ENCODE measurements at places on chromosomes 6 and 20.

DNA sequence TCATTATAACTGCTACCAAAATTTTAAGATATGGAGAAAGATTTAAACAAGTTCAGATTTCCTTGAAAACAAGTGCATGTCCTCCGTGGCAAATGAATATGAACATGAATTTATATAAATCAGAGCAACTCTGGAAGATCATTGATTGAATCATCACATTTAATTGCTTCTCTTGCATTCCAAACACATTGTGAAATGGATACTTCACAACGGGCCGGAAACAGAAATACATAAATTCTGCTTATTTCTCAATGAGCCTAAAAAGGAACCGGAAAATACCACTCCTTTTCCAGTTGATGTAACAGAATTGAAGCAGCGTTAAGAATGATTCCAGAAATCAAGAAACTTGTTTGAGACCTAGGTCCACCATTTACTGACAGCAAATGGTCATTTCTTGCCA, 134.6 kb upstream of the BTN3A2 start:
- no peak for DNase-seq

DNA sequence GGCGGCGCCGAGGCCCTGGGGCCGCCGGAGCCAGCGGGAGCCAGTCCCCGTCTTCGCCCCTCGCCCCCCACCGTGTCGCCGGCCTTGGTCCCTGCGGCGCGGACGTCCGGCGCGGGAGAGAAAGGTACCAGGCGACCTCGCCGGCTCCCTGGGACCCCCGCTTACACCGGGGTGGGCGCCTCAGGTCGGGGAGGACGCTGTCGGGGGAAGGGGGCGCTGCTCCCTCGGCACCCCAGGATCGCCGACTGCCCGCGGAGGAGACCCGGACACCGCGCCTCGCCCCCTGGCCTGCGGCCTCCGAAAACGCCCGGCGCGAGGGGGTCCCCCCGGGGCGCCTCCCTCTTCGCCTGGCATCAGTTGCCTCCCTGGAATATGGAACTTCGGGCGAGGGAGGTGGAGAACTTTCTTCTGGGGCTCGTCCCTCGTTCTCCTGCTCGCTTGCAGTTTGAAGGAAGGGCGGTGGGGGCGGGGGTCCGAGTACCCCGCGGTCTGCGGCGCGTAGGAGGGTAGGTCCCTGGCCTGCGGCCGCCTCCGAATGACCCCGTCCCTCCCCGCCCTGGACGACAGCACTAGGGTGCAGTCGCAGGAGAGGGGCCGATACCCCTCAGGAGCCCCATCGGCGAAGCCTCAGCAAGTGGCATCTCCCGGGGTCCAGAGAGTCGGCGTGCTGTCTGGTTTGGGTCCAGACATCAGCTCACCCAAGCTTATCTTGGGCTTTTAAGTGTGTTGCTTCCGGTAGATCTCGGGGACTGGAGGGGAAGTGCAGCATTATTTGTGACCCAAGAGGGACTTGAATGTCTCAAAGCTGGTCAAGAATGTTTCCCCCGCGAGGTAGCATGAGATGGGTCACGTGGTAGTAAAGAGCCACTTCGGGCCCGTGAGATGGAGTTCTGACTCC, 549 bp downstream of the ANKRD6 start:
- peak; percentile 63 for DNase-seq

DNA sequence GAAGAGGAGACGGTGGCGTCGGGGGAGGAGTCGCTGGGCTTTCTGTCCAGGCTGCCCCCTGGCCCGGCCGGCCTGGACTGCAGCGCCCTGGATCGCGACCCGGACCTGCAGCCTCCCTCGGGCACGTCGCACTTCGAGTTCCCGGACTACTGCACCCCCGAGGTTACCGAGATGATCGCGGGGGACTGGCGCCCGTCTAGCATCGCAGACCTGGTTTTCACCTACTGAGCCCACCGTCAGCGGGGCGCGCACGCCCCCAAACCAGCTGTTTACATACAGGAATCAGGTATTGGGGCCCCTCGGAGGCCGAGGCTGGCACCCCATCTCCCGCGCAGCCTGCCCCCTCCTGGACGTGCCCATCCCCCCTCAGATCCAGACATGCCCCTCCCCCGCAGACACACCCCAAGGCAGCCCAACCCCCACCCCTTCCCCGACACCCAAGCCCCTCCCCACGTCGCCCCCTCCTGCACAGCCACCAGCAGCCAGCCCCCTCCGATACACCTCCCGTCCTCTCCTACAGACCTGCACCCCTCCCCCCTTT, 1.4 kb downstream of the SOX12 start:
- DNase-seq, result no peak

DNA sequence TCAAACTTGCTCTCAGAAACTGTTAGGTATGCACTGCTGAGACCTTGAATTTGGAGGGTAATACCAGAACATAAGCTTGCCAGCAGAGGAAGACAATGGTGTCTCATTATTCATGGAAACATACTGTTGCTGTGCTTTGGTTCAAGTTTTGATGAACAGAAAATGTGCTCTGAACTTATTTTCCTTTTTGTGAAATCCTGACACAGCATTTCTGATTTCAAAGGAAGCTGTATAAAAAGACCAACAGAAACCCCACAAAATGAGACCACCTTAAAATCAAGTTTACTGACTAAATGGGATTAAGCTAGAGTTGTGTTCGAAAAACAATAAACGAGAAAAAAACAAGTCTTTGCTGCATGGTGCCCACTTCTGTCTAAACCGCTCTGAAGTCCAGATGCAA, 70.3 kb downstream of the PRDM1 start:
- no peak for DNase-seq

- no peak for DNase-seq
These were observed 815 bp upstream of the ITPR3 start for GRCh38 chr6:33620158-33620855.

- peak; percentile 16 for DNase-seq
These were observed 20.3 kb downstream of the CST4 start for GRCh38 chr20:23668477-23668951.

DNA sequence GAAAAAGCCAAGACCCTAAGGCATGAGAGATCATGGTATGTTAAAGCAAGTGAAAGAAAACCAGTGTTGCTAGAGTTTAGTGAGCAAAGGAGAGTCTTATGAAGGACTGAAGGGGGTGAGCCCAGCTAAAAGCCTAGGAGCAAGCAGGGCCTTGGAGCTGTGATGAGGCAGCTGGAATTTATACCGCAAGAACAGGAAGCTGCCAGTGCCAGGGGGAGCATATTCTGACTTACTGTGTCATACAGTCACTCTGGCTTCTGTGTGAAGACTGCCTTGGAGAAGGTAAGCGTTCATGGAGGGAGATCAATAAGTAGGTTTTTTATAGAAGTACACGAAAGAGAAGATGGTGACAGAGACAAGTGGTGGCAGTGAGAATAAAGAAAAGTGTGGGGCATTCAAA, 308.9 kb upstream of the THEMIS start:
- no peak for DNase-seq

GRCh38 chr6:56851541-56852259, 103.2 kb upstream of the BEND6 start:
- DNase-seq, result peak; percentile 16

- no peak for DNase-seq
These were observed 1050.3 kb upstream of the MAP3K7 start for GRCh38 chr6:91637217-91637616.

DNA sequence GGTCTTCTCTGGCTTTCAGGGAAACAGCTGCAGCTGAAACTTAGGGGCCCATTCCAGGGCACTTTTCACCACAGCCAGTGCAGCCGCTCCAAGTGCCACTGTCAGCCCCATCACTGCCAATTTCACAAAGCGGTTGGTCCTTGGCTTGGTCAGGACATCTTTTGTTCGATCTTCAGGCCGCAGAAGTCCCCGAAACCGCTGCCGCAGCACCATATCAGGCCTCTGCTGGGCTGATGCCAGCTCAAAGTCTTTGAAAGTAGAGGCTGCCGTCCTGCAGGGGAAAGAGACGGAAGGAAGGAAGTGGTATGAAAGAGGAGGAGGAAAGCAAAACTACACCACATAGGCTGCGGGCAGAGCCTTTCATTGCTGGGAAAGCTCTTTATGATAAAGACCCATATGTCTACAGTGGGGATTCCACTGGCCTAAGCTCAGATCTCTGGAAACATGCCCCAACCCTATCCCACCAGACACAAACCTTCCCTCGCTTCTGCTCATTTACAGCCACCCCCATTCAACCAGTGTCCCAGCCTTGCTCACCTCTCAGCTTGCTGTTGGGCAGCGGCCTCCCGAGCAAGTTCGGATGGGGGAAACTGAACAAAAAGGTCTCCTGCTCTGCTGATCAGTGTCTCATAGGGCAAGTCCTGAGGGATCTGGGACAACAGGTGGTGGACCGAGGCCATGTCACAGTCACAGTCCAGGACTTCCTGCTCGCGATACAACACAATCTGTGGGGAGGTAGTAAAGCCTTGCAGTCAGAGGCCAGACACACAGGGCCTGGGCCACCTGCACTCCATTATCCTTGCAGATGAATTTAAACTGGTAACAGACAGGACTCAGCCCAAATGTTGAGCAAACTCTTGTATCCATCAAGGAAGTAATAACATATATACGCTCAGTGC, 23.5 kb downstream of the TBC1D20 start:
- no peak for DNase-seq

- no peak for DNase-seq
These were observed 310.5 kb downstream of the TAF4 start for GRCh38 chr20:61754976-61755778.

GRCh38 chr6:77446249-77446648, 17.0 kb downstream of the HTR1B start:
- no peak for DNase-seq

DNA sequence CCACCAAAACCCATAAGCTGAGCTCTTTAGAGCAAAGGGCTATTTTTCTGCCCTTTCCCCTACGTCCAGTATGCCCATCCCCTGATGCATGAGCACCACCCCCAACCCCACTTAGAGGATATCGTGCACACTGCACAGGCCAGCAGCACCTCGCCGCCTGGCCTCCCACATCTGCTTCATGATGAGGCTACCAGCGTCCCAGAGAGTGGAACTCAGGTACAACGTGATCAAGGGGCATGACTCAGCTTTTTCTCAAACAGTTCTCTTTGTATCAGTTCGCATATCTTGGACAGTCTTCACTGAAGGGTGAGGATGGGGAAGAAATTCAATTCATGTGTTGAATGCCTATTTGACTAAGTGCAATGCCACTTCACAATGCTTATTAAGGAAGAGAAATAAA, 81.9 kb upstream of the QKI start:
- no peak for DNase-seq

GRCh38 chr6:74840953-74841352, 364.9 kb downstream of the COL12A1 start:
- DNase-seq, result no peak

GRCh38 chr6:37479266-37479854, 20.3 kb downstream of the CCDC167 start:
- DNase-seq, result no peak

DNA sequence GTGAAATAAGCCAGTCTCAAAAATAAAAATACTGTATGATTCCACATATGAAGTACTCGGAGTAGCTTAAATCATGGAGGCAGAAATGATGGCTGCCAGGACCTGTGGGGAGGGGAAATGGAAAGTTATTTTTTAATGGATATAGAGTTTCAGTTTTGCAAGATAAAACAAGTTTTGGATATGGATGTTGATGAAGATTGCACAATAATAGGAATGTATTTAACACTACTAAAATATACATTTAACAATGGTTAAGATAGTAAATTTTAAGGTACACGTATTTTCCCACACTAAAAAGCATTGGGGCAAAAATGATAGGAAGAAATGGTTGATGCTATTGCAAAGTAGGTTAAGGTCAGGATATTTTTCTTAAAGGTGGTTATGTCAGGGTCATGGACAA, 1058.9 kb upstream of the MAP3K7 start:
- no peak for DNase-seq

- peak; percentile 41 for DNase-seq
These were observed at the start of gene SAMD10 for GRCh38 chr20:63979557-63980316. SAMD10 (minus strand) TSS chr20:63979642; CDS start chr20:63979467, 175 bp downstream.

DNA sequence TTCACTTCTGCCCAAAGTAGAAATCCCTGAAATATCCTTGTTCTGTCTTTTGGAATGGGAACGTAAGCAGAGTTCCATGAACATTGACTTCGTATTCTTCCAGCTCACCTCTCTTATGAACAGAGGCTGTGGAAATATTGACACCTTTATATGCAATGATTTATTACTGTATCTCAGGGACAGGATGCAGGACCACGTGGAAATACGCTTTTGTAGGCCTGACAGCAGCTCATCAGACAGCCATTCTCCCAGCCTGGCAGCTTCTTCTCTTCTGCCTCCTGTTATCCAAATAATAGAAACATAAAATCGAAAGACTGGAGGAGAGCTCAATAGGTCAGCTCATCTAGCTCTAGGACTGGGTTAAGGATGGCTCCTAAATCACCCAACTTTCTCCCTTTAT, 106.2 kb upstream of the DTNBP1 start:
- DNase-seq, result no peak

- DNase-seq, result no peak
These were observed 92.5 kb downstream of the TCP11 start for GRCh38 chr6:35048631-35049083.

DNA sequence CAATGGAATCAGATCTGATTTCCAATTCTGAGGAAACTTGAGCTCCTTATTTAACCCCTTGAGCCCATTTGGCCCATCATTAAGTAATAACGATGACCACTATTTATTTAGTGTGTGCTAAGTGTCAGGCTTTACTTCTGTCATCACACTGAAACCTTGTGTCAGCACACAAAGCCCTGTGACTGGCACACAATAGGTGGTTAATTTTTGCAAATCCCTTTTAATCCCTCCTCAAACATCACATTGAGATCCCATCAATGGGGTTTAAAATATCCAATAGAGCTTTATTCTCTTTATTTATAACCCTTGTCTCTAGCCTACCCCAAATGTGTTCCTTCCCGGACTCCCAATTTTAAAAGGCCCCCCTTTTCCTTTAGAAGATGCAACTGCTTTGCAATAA, 656.8 kb upstream of the CHD6 start:
- no peak for DNase-seq
